Fibroblast of skin of right biceps (primary cell): ENCODE measurements at places on chromosomes 4 and X.
A peak's percentile ranks its signal among the peaks of the same experiment; 100 is the strongest.

DNA sequence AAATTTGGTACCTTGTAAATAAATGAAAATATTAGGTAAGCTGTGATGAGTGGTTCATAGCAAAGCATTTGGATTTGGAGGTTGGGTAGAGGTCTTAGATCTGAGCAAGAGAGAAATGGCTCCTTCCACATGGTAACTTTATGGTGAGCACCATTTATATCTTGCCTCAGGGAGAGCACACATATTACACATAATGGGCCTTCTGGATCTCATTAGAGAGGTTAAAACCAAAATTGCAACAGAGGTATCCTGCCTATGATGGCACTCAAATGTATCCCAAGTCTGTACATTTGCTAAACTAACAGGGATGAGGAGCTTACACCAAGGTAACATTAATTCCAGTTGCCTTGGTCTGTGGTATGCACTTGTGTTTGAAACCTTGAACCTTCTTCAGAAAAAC, 87.1 kb upstream of the PUDP start:
- DNase-seq, result no peak

DNA sequence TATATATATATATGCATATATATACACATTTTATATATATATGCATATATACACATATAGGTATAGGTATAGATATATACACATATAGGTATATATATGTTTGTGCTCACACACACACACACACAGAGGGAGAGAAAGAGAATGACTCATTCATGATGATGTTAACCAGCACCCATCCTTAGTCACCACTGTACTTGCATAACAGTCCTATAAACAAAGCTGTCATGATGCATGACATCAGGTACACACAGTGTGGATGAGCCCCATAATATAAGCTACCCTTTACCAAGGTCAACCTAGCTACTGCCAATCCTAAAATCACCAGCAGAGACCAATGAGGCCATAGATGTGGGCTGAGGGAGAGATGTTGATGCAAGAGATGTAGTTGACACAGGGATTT, 1408.0 kb downstream of the RAPGEF2 start:
- DNase-seq, result peak; percentile 55

- no peak for DNase-seq
Measured at GRCh38 chr4:107712236-107712635, 7.8 kb downstream of the PAPSS1 start.

DNA sequence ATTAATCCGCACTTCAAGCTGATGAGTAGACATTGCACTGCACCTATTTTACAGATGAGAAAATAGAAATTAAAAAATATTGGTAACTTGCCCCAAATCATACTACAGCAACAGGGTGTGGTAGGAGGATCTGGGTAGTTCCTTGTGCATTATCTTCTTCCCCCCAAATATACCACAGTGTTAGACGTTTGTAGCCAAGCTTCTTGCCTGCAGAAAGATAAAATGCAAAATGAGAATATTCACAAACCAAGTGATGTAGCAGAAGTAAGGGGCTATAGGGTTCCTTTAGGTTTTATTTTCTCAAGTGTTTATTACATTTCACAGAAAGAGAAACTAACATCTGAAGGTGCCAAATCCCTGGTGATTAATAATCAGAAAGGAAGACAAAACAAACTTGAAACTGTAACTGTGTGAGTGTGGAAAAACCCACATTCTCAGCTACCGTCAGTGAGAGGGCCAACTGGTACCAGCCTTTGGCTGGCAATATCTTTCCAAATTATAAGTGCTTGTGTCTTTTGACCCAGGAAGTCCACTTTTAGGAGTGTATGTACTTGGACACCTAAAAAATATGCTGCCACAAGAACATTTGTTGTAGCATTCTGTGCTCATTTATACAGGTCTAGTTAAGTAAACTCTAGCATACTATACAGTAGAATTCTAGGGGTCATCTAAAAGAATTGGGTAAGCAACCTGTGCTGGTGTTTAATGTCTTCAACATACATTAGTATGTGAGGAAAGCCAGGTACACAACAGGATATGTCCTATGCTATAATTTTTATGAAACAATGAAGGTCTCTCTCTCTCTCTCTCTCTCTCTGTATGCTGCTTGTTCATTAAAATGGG, 6.7 kb upstream of the CD38 start:
- DNase-seq, result no peak

GRCh38 chr4:72557021-72557420, 12.0 kb downstream of the ADAMTS3 start:
- no peak for DNase-seq

DNA sequence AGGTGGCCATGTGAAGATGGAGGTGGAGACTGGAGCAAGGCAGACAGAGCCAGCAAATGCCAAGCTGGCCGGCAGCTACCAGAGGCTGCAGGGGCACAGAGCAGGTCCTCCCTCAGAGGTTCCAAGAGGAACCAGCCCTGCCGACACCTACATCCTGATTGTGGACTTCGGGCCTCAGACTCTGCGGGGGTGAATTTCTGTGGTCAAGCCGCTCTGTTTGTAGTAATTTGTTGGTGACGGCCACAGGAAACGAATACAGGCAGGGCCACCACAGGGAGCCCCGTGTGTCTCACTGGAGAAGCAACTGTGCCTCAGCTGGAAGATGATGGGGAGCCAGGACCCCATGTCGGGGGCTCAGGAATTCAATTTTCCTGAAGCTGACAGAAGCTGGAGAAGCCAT, 28.3 kb downstream of the ZFYVE28 start:
- DNase-seq, result peak; percentile 4

DNA sequence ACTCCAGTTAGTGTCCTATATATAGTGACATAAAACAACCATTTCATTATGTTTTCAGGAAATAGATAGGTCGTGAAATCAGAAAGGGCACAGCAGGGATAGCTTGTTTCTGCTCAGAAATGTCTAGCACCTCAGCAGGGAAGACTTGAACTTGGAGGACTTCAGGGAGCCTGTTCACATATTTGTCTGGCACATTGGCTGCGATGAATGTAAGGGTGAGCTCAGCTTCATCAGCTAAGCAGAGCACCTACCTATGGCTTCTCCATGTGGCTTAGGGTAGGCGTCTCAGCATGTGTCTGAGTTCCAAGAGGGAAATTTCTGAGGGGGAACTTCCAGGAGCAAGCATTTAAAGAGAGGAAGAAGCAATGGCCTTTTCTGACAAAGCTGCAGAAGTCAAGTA, 126.2 kb downstream of the PCDH10 start:
- no peak for DNase-seq

GRCh38 chr4:95758001-95758400, 81.9 kb upstream of the PDHA2 start:
- no peak for DNase-seq

GRCh38 chr4:26687728-26688127, 103.8 kb downstream of the TBC1D19 start:
- DNase-seq, result peak; percentile 90

- no peak for DNase-seq
Measured at GRCh38 chr4:180280076-180280475, 1963.1 kb upstream of the TENM3 start.

- peak; percentile 6 for DNase-seq
Measured at GRCh38 chrX:26649534-26649933, 433.6 kb downstream of the MAGEB5 start.

- no peak for DNase-seq
Measured at GRCh38 chrX:9953396-9953795, 13.8 kb upstream of the CLDN34 start.

GRCh38 chrX:133645256-133645655, 230.0 kb upstream of the GPC4 start:
- DNase-seq, result peak; percentile 42

DNA sequence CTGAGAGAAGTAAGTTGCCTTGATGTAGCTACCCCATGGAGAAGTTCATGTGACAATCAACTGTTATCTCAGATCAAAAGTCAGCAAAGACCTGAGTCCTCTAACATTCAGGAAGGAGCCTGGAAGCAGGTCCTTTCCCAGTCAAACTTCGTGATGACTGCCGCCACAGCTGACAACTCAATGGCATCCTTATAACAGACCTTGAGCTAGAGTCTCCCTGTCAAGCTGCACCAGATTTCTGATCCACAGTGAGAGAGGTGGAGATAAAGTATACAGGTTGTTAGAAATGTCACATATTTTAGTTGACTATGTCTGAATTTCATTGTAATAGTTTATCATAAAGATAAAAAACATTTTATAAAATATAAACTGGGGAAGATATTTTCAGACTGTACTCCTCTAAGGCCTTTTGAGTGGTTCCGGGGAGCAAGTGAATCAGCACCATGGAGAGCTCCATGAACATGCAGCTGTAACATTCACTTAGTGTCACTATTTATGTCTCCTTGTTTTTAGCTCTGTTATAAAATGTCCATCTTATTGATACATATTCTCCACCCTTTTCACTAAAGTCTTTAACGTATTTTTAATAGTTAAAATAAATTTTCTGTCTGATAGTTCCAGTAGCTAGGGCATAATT, 1653.5 kb upstream of the AGA start:
- DNase-seq, result peak; percentile 40
